ENCODE measurements at places on chromosomes 16 and 17. TPM values are rescaled to one million over a fixed set of nuclear protein-coding genes. Genes with fewer than 3 reads are reported as not detected.

The GAS2L2 gene
- not detected for total RNA-seq

The ESRP2 gene
- not detected for total RNA-seq

The TMEM114 gene
- total RNA-seq: not detected

The TEN1 gene
- 18.3 TPM for total RNA-seq

The ITGAL gene
- under 0.01 TPM for total RNA-seq

The ABCA6 gene
- total RNA-seq: 127 TPM
